T1000 (cell line): ENCODE measurements at places on chromosomes 1 and 21.
A peak's percentile ranks its signal among the peaks of the same experiment; 100 is the strongest.

- DNase-seq: peak; percentile 24
These were observed at the start of gene IFI16 for GRCh38 chr1:159009704-159010361. Gene IFI16 (plus strand): TSS chr1:159009907. CDS start chr1:159014681, 4,774 bp downstream.

DNA sequence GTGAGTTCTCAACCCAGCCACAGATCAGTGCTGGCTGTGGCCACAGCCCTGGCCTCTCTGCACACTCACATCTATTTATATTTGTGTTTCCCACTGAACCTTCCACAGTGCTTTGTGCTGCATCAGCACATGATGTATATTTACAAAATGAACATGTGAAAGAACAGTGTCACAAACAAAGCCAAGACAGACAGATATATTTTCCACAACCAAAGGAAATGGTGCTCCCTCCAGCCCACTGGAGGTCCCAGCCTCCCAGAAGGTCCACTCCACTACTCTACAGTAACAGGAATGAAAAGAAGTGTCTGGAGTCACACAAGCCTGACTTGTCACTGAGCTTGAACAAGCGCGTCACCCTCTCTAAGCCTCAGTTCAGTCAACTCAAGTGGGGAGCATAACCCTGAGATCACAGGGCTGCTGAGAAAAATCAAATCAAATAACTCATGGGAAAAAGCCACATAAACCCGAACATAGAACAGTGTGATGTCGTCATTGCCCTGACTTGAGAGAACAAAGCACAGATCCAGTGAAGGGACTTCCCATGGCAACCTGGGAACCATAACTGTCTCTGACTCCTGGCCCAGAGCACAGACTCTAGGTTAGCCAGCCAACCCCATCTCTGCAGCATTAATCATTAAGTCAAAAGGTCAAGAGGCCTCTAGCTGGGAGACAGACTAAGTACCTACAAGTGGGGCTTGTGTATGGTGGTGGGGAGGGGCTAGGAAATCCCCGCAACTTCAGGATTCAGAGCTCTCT is 121.2 kb downstream of the TRABD2B start:
- no peak for DNase-seq

GRCh38 chr1:96558635-96559034 is 162.9 kb upstream of the PTBP2 start:
- no peak for DNase-seq

GRCh38 chr21:16308269-16308668 is 578.5 kb downstream of the USP25 start:
- DNase-seq: no peak

GRCh38 chr21:34296878-34297277 is 66.9 kb upstream of the KCNE2 start:
- no peak for DNase-seq

- no peak for DNase-seq
These were observed 20.6 kb downstream of the NCAM2 start for GRCh38 chr21:21018821-21019220.

GRCh38 chr1:216560527-216560926 is 137.3 kb upstream of the USH2A start:
- no peak for DNase-seq

- no peak for DNase-seq
These were observed 26.4 kb upstream of the EVA1B start for GRCh38 chr1:36349839-36350238.

GRCh38 chr1:71438626-71439025 is 357.8 kb upstream of the ZRANB2 start:
- DNase-seq: no peak

- no peak for DNase-seq
These were observed 144.3 kb upstream of the C1orf21 start for GRCh38 chr1:184242507-184242943.

- no peak for DNase-seq
These were observed 121.8 kb downstream of the PLA2G4A start for GRCh38 chr1:186950547-186950946.

DNA sequence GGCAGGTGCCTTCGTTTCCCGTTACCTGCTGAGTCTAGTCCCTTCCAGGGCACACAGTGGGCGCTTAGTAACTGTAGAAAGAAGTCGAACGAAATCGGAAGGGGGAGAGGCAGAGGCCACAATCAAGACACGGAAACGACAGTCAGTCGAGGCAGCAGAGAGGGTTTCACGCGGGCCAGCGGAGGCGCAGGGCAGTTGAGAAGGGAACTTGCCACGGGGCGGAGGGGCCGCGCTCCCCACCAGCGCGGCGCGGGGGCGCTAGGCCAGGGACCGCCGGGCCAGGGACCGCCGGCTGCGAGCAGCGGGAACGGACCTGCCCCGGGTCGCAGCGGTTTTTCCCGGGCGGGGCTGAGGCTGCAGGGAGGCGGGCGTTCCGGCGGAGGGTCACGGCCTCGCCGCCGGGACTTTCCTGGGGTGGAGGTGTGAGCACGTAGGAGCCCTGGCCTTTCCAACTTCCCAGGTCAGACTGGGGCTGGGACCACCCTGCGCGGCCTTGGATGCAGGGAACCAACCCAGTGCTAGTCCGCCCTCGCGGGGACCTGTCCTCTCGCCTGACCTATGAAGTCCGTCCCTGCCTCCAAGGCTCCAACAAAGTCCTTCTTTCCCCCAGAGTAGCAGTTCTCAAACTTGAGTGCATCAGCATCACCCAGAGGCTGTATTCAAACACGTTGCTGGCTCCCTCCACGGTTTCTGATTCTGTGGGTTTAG is 150.1 kb upstream of the FGGY start:
- no peak for DNase-seq

DNA sequence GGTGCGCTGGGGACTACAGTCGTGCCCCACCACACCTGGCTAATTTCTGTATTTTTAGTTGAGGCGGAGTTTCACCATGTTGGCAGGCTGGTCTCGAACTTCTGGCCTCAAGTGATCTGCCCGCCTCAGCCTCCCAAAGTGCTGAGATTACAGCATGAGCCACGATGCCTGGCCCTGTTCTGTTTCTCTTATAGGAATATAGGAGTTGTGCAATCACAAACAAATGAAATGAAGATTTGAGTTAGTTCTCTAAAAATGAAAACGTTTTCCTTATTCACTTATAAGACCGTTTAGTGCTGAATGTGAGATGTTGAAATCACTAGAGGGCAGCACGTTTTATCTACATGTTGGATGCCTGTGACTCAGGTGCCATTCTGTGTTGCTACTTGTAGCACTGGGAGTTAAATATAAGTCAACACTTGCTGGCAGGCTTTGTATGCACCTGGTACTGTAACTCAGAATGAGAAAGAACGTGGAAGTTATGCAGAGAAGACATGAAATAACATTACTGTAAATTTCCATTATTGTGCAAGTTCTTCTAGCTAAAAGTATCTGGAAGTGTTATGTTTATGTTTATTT is 45.8 kb downstream of the MIGA1 start:
- no peak for DNase-seq

DNA sequence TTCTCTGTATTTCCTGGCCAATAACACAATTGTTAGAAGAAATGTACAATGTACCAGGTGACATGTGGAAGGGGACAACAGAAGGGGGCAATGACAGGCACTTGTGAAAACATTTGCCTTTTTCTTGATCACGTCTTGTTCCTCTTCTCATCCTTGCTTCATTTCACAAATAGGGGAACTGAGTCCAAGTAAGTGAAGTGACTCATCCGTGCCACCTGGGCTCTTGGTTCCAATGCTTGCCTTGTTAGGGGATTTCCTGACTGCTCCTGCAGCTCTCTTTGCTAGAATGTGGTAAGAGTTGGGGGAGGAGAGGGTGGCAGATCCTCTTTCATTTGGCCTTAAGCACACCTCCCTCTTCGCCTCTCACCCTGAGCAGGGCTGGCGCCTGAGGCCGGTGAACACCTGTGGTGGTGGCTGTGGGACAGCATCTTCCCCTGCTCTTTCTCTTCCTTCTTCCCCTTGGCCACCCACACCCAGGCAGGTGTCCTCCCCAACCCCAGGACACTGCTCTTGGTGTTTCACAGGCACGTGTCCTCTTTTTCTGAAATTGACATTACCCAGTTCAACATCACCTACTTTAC is 2.2 kb upstream of the RHEX start:
- no peak for DNase-seq

GRCh38 chr1:235075048-235075776 is 53.4 kb downstream of the TOMM20 start:
- DNase-seq: peak; percentile 51

DNA sequence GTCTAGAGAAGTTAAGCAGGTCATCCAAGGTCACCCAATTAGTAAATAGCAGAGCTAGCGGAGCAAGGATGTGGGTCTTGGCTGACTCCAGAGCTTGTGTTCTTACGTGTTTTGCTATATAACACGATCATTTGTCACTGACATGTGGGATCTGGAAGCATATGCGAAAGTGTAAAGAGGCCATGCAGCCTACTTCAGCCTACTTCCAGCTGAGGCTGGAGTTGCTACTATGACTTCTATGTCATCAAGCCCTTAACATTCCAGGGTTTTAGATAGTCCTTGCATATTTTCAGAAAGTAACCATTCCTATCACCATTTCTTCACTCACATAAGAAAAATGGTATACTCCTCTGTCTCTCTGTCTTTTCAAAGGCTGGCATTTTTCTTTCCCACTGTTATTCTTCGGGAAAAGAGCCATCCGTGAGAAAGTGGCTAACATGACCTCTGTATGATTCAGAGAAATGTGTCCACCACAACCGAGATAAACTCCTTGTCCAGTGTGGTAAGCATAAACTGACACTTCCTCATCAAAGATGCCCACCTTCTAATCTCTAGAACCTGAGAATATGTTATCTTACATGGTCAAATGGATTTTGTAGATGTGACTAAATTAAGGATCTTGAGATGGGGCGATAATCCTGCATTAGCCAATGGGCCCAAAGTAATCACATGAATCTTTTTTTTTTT is 24.0 kb upstream of the ABL2 start:
- DNase-seq: no peak

- no peak for DNase-seq
These were observed 48.0 kb downstream of the H3-3A start for GRCh38 chr1:226110249-226111097.

GRCh38 chr1:71693581-71693980 is 588.8 kb downstream of the NEGR1 start:
- no peak for DNase-seq

DNA sequence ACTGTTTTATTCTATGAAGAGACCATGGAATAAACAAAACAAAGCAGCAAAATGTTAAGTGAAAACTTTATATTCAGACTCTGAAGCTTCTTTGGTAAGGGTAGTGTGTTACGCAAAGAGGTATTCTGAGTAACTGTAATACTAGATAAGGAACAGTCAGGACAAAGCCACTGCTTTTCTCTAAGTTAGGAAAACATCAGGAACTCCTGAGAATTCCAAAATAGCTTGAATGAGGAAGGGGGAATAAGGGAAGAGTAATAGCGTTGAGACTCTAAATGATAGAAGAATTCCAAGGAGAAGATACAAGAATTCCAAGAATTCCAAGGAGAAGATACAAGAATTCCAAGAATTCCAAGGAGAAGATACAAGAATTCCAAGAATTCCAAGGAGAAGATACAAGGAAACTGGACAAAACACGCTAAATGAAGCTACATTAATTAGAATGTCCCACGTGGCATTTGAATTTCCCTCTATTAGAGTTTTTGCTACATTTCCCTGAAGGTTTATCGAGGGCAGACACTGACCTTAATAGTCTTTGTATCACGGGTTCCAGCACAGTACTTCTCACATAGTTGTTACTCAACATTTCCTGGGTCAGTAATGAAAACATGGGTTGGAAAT is 71.5 kb downstream of the SMYD3 start:
- DNase-seq: no peak

DNA sequence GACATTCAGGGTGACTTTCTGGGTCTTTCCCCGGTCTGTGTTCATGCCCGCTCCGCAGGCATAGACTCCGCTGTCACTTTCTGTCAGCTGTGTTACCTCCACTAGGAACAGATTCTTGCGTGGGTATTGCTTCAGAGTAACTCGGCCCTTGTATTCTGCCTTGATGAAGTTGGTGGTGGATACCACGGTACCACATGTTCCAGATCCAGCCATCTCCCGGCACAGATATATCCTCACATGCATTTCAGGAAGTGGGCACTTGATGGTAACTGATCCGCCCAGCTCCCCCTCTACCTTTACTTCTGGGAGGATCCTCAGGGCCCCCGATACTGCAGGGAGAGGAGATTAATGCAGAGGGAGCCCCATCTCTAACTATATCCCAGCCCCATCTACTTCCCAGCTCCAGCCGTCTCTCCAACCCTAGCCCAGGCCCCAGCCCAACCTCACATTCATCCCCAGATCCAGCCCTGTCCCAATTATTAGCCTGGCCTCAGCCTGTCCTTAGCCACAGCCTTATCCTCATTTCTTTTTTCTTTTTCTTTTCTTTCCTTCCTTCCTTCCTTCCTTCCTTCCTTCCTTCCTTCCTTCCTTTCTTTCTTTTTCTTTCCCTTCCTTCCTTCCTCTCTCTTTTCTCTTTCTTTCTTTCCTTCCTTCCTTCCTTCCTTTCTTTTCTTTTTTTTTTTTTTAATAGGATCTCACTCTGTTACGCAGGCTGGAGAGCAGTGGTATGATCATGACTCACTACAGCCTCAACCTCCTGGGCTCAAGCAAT is 7.8 kb downstream of the FCMR start:
- no peak for DNase-seq

DNA sequence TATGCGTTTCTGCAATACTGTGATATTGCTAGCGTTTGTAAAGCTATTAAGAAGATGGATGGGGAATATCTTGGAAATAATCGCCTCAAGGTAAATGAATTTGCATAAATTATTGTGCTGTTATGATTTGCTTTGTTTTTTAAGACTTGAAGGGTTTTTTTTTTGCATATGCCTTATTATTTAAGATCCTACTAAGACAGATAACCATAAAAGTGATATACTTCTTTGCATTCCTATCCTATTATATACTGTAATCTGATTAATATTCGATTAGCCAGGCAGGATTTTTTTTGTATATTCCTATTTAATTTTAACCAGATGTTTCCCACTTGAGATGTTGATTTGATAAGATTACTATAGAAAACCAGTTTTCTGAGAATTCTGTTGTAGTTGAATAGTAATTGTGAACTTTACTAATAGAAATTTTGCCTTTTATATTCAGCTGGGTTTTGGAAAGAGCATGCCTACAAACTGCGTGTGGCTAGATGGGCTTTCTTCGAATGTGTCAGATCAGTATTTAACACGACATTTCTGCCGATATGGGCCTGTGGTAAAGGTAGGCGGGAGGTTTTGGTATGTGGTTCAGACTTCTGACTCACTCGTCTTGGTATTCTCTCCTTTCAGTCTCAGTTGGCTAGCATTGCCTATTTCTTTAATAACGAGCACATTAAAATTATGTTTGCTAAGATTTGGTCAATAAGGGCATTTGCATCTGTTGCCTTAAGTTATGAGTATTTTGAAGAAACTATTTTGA is 56.8 kb downstream of the ZBTB17 start:
- DNase-seq: peak; percentile 19

- no peak for DNase-seq
These were observed 318.4 kb downstream of the RPS6KC1 start for GRCh38 chr1:213369465-213369864.

DNA sequence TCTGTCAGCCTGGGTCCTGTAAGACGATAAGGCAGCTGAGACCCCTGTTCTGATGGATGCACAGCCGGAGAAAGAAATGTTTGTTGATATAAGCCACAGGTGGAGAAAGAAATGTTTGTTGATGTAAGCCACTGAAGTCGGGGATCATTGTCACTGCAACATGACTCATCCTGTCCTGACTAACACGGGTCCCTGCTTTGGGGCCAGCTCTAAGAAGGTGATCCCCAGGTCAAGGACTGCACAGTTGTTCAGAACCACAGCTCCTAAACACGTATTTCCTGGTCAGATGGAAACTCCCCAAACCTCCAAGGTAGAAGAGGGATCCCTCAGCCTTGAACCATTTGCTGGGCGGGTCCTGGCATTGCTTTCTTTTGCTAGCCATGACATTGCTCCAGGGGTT is 86.4 kb upstream of the IGSF21 start:
- no peak for DNase-seq

GRCh38 chr1:20184481-20184900 is 1.4 kb upstream of the UBXN10 start:
- DNase-seq: no peak
